ENCODE measurements at places on chromosomes 13 and 19.

DNA sequence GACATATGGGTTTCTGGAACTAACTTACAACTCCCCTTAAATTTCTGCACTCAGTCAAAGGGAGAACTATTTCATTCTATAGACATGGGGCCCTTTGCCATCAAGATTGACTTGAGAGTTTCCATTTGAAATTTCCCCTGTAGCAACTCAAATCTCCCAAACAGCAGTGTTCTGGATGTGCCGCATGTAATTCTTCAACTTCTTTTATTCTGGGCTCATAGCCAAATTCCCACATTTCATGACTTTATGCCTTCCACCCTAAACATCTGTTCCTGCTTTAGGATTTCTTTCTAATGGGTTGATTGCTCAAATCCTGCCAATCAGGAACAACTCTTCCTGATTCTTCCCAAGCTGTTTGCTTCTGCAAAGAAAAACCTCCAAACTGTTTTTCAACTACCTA lies 336.0 kb downstream of the TBC1D4 start:
- DNase-seq = no peak

- DNase-seq = no peak
Measured at GRCh38 chr13:28412981-28413380, 81.9 kb downstream of the FLT1 start.

DNA sequence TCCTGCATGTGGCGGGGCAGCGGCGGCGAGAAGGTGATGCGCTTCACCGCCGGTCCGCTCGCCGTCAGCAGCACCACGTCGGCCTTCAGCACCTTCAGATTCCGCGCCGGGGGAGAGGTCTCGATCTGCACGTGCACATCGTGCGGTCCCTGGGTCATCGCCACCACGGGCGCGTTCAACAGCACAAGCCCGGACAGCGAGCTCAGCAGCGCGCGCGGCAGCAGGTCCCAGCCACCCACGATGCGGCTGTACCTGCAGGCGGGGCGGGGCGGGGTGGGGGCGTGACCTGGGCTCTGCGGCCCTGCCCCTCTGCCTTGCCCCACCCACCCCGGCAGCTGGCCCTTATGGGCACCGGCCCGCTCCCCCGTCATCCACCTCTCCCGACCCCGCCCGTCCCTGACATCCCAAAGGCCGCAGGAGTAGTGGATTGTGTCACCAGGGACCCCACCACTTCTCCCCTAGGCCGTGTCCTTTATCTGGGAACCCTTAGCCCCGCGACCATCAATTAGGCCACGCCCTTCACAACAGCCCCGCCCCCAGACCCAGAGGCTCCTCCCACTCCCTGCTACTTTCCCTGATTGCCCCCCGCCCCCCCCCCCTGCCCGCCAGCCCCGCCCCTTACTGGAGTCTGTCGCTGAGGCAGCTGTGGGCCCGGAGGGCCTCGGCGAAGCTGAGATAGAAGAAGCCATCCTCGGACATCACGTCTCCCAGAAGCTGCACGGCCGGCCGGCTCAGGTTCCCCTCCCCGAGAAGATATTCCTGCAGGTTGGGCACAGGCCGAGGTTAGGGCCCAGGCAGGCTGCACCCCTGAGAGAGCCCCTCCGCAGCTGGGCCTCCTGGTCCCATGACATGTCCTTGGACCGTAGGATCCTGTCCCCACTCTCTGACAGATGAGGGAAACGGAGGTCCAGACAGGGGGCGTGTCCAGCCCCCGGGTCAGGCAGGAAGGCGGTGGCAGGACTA lies 6.1 kb downstream of the IL4I1 start:
- peak; percentile 34 for DNase-seq

DNA sequence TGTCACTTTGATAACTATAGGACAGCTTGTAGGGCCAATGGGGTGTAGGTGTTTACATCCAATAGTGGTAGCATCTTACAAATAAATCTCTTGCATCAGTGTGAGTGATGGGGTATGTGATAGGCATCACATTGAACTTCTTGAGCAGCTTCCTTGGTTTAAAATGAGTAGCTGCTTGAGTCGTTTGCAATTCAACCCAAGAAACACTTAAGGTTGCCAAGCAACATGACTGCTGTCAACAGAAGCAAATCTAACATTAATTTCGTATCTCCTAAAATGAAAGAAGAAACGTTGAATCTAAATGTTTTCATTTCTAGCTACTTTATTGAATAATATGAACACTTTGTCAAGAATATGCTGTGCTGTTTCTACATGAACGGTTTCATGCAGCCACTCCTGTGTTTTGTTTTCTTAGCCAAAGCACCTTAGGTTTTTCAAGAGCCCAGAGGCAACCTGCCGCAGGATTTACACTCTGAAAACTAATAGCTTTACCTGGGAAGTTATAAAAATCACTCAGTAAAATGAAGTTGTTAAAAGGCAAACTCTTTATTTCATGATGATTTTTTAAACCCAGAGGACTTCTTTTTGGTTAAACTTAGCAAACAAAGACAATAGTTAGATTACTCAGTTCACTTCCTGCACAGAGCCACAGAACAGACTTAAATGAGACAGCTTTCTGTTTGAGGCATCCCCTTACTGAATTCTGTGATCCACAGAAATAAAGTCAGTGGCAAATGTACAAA lies 305.2 kb downstream of the MTUS2 start:
- no peak for DNase-seq

- no peak for DNase-seq
Measured at GRCh38 chr13:77859450-77859849, 59.2 kb downstream of the EDNRB start.

DNA sequence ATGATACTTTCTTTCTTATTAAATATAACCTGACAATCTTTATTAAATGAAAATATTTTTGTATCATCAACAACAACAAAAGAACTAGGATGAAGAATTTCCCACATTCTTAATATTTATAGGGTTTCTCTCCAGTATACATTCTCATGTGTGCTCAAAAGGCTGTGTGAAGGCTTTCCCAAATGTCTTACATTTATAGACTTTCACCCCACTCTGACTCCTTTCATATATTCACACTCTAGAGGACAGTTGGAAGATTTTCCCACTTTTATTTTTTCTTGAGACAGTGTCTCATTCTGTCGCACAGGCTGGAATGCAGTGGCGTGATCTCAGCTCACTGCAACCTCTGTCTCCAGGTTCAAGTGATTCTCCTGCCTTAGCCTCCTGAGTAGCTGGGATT lies 22.4 kb downstream of the ZNF14 start:
- no peak for DNase-seq

DNA sequence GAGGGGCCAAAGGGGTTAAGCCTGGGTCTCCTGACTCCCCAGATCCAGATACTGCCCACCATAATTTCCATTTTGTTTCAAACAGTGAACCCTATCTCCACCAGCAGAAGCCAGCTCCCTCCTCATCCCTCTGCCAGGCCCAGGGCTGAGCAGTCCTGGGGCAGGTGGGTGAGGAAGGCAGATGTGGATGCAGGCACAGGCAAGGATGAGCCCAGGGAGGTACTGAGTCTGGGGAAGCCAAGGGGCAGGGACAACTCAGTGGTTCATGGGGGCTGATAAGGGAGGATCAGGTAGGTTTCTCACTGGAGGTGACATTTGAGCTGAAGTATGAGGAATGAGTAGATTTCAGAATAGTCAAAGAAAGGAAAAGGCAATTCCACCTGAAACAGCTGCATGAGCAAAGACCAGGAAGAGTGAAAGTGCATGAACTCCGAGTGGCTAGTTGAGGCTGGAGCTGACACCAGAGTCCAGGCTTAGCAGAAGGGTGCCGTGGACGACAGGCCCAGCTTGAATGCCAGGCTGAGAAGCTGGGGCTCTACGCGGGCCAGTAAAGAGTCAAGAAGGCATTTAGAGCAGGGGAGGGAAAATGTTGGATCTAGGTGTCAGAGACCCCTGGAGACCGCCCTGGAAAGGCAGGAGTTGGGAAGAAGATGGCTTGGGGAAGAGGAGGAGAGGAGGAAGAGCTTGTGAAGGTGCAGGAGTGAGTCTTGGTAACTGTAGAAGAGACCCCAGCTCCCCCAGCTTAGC lies 10.3 kb downstream of the CIC start:
- no peak for DNase-seq

DNA sequence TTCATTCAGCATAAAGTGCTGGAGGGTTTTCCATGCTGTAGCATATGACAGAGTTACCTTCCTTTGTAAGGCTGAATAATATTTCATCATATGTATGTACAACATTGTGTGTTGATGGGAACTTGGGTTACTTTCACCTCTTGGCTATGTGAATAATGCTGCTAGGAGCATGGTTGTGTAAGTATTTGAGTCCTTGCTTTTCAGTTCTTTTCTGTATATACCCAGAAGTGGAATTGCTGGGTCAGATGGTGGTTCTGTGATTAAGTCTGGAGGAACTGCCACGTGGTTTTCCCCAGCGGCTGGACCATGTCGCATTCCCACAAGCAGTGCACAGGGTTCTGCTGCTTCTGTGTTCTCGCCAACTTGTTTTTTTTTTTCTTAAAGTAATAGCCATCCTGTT lies 101.2 kb upstream of the TEX29 start:
- no peak for DNase-seq

- DNase-seq = no peak
Measured at GRCh38 chr13:101647760-101648159, 195.3 kb downstream of the ITGBL1 start.

- no peak for DNase-seq
Measured at GRCh38 chr13:41006978-41007743, 12.0 kb downstream of the ELF1 start.

- DNase-seq = no peak
Measured at GRCh38 chr13:24116131-24116530, 44.4 kb upstream of the SPATA13 start.

- DNase-seq = no peak
Measured at GRCh38 chr13:36555151-36555986, 118.5 kb upstream of the SERTM1 start.

- DNase-seq = peak; percentile 53
Measured at GRCh38 chr19:50362656-50363424, 2.6 kb downstream of the NAPSA start.

DNA sequence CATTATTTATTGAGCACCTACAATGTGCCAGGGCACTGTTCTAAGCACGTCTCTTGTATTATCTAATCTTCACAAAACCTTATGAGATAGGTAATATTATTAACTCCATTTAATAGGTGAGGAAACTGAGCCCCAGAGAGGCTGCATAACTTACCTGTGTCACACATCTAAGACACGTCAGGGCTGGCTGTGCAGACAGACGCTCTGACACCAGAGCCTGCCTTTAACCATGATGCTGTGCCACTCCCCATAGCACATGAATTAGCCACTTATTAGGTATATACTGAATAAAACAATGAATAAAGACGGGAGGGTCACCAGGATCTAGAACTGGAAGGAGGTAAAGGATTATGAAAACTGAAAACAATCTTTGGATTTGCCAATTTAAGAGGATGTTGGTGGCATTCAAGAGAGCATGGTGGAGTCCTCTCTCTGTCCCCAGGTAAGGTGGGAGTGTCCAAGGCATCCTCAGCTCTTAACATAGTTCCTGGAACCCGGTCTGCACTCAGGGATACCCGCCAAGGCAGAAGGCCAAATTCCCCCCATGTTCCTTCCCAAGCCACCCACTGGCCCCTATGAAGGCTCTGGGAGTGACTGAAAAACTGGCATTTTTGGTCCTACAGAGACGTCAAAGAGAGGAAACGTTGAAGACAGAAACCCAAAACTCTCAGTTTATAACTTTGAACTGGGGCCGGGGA lies 479.7 kb downstream of the FOXO1 start:
- peak; percentile 21 for DNase-seq

DNA sequence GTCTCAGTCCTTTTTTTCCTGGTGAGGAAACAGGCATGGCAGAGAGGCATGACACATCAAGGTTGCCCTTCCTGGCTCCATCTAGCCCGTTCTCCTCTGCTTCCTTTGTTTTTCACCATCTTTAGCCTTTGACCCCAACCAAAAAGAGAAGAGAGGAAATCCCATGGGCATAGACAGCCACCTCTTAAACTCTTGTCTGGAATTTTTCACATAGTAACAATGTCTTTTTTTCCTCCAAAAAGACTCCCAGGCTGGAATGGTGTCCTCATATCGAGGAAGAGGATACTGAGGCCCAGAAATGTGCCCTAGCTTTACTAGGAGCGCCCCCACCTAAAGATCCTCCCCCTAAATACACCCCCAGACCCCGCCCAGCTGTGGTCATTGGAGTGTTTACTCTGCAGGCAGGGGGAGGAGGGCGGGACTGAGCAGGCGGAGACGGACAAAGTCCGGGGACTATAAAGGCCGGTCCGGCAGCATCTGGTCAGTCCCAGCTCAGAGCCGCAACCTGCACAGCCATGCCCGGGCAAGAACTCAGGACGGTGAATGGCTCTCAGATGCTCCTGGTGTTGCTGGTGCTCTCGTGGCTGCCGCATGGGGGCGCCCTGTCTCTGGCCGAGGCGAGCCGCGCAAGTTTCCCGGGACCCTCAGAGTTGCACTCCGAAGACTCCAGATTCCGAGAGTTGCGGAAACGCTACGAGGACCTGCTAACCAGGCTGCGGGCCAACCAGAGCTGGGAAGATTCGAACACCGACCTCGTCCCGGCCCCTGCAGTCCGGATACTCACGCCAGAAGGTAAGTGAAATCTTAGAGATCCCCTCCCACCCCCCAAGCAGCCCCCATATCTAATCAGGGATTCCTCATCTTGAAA lies at the start of gene GDF15:
Gene GDF15, plus strand, starts transcription at position 484 of the 868 bp plus-strand sequence. Its CDS starts 32 bp downstream, at position 516.
- DNase-seq = no peak

DNA sequence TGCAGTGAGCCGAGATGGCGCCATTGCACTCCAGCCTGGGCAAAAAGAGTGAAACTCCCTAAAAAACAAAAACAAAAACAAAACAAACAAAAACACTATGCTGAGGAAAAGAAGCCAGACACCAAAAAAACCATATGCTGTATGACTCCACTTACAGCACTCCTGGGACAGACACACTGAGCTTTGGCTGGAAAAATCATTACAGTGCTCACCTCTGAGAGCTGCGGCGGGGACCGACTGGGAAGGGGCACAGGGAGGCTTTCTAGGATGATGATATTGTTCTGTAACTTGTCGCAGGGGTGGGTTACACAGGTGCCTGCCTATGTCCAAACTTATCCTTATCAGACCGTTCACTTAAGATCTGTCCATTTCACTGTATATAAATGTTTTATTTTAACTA lies 7.8 kb downstream of the PNMA8A start:
- no peak for DNase-seq

- DNase-seq = peak; percentile 24
Measured at GRCh38 chr19:3606690-3607289, at the start of gene TBXA2R. Gene TBXA2R (minus strand): TSS chr19:3606875. CDS start chr19:3600634, 6,241 bp downstream.

- DNase-seq = no peak
Measured at GRCh38 chr13:37383046-37383445, 215.5 kb downstream of the POSTN start.

DNA sequence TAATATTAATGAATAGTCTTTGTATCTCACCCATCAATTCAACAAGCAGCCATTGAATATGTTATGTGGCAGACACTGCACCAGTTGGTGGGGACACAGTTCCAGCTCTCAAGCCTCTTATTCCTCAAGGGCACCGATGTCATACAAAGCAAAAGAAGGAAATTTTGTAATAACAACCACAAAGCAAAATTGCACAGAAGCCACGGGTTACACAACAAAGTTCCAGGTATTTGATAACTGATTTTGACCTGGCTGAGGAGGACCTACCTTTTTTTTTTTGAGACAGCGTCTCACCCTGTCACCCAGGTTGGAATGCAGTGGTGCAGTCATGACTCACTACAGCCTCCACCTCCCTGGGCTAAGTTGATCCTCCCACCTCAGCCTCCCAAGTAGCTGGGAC lies 266.7 kb downstream of the FOXO1 start:
- no peak for DNase-seq

Measured in T-helper 2 cell treated with Interferon-gamma antibody and Interleukin-4, amounts not matched to agents 5 μg/mL and 100 μg/mL, for 36 hours (primary cell).